ENCODE measurements at places on chromosomes 11 and 22.

GRCh38 chr11:95100856-95101507 is 11.3 kb downstream of the ENDOD1 start:
- DNase-seq: no peak

- no peak for DNase-seq
Observed at GRCh38 chr11:119359365-119360214, 13.1 kb upstream of the MFRP start.

GRCh38 chr11:79274636-79275331 is 166.0 kb downstream of the TENM4 start:
- no peak for DNase-seq

GRCh38 chr11:8387141-8387540 is 123.5 kb upstream of the LMO1 start:
- no peak for DNase-seq

- no peak for DNase-seq
Observed at GRCh38 chr11:17803754-17804334, 69.3 kb downstream of the KCNC1 start.

GRCh38 chr11:112368381-112368780 is 107.7 kb upstream of the PLET1 start:
- no peak for DNase-seq

GRCh38 chr22:41822317-41823057 is 10.4 kb upstream of the SREBF2 start:
- peak; percentile 73 for DNase-seq

GRCh38 chr11:12200991-12201985 is 90.9 kb downstream of the MICAL2 start:
- no peak for DNase-seq

GRCh38 chr11:108947654-108948570 is 283.0 kb downstream of the DDX10 start:
- DNase-seq: no peak

- no peak for DNase-seq
Observed at GRCh38 chr11:67666303-67666645, 8.1 kb downstream of the ALDH3B2 start.

DNA sequence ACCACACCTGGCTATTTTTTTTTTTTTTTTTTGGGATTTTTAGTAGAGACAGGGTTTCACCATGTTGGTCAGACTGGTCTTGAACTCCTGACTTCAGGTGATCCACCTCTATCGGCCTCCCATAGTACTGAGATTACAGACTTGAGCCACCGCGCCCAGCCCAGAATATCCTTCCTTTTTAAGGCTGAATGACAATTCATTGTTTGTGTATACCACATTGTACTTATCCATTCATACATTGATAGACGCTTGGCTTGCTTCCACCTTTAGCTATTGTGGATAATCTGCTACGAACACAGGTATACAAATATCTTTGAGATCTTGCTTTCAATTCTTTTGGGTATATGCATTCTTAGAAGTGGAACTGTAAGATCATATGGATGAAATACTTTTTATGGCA is 10.8 kb upstream of the RASSF10 start:
- no peak for DNase-seq

DNA sequence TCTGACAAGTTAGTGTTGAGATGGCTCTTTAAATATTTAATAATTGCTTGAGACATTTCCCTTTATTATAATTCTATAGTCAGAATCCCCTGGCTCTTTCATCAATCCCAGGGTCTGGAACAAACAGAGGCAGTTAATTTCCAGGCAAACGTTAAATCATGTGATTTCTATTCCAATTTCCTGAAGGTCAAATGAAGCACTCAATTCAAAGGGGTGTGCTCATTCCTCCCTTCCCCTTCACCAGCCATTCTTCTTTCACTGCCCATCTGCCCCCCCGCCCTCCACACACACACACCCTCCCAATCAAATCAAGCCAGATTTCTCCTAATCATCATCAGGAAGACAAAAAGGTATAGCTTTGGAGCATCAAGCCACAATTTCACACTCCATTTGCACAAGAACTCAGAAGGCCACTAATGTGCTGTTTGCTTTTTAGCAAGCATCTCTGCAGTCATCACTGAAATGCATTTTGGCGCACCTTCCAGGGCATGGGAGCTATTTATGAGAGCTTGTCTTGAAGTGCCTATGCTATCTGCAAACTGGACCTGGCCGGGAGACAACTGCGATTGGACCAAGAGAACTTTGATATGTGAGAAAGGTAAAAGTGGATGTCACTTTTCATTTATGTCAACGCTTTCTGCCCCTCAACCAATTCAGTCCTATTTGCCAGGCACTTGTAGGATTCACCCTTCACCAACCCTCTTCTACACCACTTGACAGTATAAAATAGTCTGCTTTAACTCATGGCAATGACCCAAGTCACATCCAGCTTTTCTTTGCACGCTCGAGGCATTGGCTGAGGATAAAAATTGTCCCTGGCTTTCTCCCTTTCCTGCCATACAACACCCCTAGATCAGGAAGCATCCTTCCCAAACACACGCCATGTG is 315.1 kb upstream of the API5 start:
- DNase-seq: no peak

GRCh38 chr11:32141745-32142546 is 51.1 kb downstream of the RCN1 start:
- no peak for DNase-seq

- no peak for DNase-seq
Observed at GRCh38 chr11:118789501-118790356, 1.2 kb downstream of the DDX6 start.

DNA sequence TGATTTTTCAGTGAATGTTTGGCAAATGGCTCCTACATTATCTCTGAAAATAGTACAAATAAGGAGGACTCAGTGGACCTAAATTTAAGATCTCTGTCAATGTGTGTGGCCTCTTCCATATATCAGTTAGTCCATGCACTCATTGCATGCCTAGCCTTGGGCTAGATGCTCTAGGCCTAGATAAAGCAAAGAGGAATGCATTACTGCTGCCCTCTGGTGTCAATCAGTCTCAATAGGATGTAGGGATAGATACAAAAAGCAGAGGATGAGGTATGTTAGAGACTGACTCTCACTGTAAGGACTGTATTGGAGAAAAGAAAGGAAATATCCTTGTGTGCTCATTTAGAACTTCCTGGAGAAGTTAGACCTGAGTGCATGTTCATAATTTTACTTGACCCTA is 42.0 kb downstream of the MS4A2 start:
- DNase-seq: no peak

GRCh38 chr11:117816151-117816741 is 8.3 kb downstream of the FXYD2 start:
- no peak for DNase-seq

DNA sequence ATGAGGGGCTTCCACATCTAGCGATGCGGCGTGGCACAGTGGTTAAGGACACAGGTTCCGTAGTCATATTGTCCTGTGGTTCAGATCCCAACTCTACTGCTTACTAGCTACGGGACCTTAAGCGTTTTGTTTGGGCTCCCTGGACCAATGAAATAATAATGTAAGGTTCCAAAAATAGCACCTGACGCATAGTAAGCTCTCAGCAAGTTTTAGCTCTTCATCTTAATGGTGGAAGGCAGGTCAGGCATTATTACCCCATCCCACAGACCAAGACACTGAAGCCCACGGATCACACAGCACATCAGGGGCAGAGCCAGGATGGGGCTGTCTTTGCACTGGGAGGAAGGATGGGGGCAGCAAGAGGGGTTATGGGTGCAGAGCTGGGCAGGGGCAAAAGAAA is 13.0 kb downstream of the DNAJB13 start:
- no peak for DNase-seq

DNA sequence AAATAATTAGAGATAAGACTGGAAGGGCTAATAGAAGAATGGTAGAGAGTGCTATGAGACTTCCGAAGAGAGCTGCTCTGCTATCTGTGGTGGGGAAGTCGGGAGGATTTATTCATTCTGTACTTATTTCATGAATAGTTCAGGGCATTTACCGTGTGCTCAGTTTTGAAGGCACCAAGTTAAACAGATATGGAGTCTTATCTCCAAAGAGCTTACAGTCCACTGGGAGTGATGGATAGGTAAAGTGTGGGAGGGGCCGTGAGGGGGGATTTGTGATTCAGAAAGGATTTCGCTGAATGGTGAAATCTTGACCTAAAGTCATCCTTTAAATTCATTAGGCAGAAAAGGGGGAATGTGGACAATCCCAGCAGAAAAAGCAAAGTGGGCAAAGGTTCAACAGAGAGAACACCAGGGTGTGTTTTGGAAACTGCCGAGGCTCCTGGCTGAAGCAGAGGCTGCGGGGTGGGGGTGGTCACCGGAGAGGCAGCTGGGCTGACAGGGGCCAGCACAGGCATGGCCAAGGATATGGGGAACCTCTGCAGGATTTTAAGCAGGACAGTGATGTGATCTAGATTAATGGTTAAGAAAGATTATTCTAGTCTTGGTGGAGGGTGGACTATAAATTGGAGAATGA is 91.2 kb downstream of the UBASH3B start:
- no peak for DNase-seq

DNA sequence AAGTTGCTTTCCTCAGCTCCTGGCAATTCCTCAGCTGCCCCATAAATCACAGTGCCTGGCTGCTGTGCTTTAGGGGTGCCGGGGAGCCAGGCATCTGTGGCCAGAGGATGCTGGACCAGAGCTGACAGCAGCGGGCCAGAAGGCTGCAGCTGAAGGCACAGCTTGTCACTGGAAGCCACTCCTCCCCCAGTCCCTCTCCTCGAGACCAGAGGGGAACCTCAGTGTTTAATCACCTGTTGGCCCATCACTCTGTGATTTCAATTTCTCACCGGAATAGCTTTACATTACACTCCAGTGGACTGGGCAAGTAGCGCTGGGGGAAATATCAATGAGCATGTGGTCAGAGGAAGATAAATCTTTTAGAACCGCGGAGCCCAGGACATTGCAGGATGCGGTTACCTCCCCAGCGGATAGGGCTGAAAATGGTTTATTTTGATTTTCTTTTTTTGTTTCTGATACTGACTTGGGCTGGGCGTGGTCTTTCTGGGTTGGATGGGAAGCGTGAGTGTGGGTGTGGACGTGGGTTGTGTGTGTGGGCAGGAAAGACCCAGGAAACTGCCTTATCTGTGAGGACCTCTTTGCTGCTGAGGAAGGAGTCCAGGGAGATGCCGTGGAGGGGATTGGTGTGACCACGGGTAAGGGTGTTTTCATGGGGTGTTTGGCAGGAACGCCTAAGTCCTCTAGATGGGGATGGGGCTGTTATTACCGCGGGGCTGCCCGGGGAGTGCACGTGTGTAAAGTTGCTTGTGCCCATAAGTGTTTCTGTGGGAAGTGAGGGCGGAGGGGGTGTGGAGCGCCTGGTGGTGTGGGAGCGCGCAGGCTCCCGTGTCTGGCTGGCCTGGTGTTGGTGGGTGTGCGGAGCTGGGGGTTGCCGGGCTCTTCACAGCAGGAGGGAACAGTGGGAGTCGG is 4.0 kb downstream of the DAGLA start:
- DNase-seq: no peak

DNA sequence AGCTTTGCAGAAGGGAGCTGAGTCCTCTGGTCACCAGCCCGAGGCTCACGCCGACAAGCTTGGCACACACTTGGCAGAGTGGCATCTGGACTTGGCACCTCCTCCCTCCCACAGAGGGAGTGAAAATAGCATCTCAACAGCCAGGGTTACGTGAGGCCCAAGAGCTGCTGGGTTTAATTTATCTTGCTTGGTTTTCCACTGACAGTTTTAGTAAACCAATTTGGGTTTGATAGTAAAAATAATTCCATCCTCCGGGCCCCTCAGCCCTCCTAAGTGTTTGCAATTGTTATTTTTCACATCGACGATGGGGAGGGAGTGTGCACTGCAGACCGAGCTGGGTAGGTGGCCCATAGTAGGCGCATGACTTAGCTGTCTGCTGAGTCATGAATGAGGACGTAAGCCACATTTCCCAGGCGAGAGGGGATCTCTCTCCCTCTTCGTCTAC is 107.6 kb upstream of the ASPHD2 start:
- DNase-seq: no peak

DNA sequence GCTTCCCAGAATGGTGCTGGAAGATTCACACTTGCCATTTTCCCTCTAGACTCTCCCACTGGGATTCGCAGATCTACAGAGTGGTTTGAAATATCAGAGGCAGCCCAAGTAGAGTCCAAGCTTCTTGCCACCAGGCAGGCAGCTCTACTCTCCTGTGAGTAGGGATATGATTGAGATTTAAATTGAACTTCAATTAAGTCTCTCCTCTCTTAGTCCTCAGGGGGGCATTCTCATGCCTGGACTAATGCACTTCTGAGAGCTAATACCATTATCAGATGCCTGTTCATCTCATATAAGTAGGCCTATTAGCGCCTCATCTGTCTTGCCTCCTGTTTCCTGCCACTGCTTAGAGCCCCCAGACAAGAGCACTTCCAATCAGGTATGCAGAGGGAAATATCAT is 25.5 kb upstream of the AMPD3 start:
- DNase-seq: no peak

- DNase-seq: peak; percentile 65
Observed at GRCh38 chr22:25110846-25111578, 88.6 kb upstream of the CRYBB3 start.

DNA sequence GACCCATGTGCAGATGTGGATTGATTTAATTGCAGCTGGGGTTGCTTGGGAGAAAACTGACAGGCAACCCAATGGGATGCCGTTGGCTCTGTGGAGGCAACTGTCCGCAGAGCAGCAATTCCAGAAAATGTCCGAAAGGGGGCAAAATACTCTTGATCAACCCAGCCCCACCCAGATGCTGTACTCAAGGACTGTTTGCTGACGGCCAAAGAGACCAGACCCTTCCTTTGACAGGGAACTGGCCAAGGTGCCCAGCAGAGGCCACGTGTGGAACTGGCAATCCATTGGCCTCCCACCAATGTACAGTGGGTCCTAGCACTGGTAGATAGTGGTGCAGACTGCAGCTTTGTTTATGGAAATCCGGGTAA is 29.7 kb upstream of the KCNA4 start:
- DNase-seq: no peak

DNA sequence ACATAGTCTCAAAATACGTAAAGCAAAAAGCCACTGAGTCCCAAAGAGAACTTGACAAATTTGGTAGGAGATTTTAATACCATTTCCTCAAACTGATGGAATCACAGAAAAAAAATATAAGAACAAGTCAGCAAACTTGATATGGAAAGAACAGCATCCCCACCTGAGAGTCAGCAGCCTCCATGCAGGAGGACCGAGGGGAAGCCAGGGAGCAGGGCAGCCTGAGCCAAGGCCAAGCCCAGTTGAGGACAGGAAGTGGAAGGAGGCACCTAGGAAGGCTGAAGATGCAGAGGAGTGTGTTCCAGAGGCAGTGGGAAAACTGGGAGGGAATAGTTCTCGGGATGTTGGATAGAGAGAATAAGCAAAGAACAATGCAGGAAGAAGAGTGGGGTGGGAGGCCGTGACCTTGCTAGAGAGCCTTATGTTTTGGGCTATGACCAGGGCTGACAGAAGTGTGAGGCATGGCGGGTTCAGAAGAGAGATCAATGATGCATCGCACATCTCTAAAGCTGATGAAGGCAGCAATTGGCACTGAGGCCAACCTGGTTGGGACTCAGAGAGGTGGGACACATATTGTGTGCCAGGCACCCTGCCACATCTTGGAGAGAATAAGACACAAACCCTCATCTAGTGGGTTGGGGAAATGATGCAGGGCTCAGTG is 15.4 kb downstream of the APOA4 start:
- no peak for DNase-seq

- no peak for DNase-seq
Observed at GRCh38 chr11:34339149-34340064, 18.4 kb downstream of the ABTB2 start.

GRCh38 chr11:106216281-106216680 is 138.8 kb downstream of the AASDHPPT start:
- no peak for DNase-seq

Measured in stimulated activated effector memory CD8-positive, alpha-beta T cell treated with anti-CD3 and anti-CD28 coated beads, Interleukin-12 subunit alpha, Interleukin-12 subunit beta, amount 100 ng/mL, for 72 hours (primary cell).